Bronchial epithelial cell (primary cell): ENCODE measurements at places on chromosomes 2 and 18. TPM values are rescaled to one million over a fixed set of nuclear protein-coding genes. Genes with fewer than 3 reads are reported as not detected.

DNA sequence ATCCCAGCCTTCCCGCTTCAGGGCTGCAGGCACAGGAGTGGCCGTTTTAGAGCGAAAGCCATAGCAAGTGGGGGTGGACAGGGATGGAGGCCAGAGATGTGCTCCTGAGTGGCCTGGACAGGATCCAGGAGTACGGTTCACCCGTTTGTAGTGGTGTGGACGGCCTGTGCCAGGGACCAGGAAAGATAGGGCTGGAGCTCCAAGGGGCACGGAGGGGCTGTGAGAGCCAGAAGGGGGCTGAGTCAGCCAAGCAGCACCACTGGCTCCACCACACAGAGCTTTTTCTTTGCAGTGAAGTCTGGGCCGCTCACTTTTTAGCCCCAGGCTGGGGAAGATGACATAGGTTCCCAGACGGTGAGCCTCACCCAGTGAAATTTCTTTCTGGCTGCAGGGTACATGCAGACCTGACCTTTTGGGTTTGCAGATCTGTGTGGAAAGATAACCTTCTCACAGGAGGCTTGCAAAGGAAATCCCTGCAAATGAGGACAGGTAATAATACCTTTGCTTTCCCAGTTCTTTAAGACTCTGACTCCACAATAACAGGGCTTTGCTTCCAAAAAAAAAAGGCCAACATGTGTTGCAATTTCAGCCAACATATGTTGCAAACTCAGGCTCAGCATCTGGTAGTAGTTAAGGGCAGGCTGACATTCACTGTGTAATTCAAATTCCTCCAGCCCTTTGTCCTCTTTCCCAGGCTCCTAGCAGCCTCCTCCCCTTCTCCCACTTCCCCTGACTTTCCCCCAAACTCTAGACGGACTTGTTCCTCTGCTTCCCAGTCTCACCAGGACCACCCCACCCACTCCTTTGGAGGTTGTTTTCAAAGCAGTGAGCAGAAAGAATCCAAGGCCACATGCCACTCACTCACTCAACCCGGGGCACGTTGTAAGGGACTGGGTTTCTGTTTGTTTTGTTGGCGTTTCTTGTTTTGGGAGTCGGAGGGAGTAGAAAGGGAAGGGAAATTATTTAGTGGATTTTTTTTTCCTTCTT lies 20.3 kb upstream of the LAPTM4A start:
- peak; percentile 83 for DNase-seq

DNA sequence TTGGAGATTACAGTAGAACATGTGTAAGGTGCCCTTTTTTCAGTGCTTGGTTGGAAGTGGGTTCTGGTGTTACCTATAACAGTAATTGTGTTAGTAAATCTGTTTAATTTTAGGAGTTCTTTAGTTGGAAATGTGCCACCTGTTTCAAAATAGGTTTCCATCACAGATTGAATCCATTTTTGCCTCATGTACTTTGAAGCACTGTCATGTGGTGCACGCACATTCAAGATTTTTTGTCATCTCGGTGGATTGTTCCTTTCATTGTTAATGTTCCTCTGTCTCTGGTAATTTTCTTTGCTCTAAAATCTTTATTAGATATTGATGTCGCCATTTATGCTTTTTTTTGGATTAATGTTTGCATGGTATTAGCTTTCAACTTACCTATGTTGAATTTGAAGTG lies 1.3 kb downstream of the ATP9B start:
- no peak for DNase-seq

DNA sequence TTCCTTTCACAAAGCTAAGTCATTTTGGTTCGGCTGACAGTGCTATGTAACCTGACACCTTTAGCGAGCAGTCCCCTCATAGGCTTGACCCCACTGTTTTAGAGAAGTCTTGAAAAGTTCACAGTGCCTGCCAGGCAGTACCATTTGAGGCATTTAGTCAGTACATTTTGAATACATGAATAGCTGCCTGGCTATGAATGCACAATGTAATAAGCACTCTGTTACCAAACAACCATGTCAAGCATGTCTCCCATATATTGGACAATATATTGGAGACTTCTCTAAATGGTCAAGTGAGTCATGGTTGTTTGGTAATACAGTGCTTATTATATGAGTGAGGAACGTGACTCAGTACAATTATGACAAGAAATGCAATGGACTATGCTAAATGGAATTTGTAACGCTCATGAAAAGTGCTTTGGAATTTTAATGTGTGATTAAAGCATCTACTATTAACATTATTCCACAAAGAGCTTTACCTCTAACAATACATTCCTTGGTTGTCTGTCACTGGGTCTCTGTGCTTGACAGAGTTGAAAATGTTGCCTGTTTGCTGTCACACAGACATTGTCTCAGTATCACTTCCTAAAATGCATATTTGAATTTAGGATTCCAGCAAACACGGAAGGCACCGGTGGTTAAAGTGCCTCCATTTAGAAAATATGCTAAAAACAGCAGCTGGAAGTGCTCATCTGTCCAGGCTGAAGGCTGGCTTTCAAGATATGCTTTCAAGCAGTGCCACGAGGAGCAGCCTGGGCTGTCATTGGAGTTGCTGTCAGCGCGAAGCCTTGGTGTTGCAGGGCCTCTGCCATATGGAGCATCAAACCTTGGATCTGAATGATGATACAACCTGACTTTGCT lies 458.6 kb downstream of the FBXO15 start:
- peak; percentile 81 for DNase-seq

DNA sequence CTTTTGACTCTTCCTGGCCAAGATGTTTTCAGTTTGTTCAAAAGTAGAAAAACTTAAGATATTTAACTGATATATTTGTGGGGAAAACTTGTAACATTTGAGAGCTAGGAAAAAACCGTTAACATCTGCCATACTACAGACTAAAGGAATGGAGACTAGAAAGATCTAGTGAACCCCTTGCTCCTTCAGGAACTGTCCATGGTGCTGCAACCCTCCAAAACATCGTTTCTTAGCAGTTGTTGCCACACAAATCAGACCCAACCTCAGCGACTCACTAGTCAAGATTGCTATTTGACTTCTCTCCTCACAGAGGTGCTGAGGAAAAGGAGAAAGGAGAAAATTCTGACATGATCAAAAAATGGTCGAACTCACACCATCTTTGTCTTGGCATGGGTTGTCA lies 393.8 kb upstream of the LYPD1 start:
- peak; percentile 22 for DNase-seq

DNA sequence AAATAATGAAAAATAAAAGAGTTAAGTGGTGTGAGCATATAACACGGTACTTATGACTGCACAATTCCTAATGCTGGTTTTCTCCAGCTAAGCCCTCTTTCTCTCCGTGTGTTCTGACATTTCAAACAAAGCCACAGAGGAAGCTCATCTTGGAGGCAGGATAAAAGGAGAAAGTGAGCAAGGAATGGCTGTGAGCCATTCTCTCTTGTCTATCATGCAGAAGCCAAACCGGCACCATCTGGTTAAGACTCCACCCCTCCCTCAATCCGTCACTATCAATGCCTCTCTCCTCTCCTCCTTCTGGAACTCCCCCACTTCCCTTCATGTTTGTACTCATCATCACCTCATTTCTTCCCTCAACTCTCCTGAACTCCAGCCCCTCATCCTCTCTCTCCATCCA lies 210.4 kb downstream of the TMEM163 start:
- DNase-seq, result no peak

The SCN9A gene
- total RNA-seq, result 8.4 and 14.0 TPM in 2 replicates

The FLACC1 gene
- total RNA-seq, result 0.13 and 0.26 TPM in 2 replicates
